NCI-H1417 (cell line): ENCODE measurements at places on chromosomes 6 and 20.

DNA sequence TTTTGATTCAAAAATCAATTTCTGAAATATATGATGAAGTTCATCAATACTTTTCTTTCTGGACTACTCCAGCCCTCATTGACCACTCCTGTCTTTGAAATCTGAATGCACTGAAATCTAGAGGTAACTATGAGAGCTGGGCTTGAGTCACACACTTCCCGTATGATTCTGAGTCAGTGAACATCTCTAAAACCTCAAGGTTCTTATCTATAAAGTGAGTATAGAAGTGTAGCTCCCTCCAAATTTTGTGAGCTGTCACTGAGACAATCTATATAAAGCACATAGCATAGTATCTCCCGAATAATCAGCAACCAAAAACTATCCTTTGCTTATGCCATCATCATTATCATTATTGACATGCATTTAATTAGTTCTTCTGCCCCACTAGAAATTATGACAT lies 182.4 kb downstream of the TSHZ2 start:
- DNase-seq, result no peak

DNA sequence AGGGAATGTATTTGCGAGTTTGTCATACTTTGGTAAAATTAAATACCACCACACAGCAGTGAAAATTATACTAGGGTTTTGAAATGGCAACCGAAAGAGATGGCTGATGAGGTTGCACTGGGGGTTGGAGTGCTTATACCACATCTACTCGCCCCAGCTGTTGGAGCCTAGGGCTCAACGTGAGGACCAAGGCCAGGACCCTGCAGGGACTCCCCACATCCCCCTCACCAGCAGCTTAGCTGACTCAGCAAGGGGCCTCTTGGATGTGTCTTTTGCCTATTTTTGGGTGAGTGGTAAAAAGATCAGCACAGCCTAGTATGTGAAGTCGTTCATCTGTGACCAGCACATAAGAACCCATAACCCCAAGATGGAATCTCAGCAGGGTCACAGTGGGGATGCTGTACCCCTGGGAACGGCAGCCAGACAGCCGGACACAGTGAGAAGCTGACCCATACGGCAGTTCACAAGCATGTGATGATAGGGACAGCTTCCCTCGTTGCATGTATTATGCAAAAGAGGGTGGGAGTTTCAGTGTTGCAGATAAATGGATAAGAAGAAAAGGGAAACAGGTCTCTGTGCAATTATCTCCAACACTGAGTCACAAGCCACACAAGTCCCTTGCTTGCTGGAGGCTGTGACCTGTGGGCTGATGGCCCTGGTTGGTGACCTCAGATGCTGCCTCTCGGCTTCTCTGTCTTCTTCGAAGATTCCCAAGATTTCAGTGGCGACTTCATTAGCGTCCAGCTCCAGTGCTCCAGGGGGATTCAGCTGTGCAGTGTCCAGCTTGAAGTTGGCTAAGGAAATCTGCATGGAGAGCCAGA lies 20.9 kb upstream of the SPO11 start:
- no peak for DNase-seq

GRCh38 chr6:112204350-112204706 lies 50.0 kb downstream of the LAMA4 start:
- no peak for DNase-seq

- DNase-seq, result no peak
These were observed 846.4 kb upstream of the EYS start for GRCh38 chr6:66553441-66553840.

DNA sequence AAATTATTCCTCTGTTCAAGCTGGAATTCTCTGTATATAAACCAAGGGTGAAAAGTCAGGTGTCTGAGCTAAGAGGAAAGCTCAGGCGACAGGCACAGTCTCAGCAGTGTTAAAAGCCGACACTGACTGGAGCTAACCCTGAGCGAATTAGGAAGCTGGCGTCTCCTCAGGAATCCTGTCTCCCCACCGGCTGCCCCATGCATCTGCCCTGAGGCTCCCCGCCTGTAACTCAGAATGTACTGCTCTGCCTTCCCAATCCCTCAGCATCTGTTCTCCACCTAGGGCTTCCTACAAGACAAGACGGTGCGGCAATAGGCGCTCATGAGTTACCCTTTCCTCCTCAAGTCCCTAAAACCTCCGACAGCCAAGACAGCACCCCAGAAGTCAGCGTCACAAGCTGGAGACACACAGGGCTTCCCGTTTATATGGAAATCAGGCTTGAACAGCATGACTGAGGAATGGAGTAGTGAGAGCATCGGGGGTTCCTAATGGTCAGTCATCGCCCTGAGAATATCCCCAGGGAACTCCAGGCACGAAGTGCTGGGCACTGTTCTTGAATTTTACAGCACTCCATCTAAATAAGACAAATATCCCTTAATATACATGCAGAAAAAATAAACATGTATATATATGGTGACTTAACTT lies 33.5 kb downstream of the WDR27 start:
- no peak for DNase-seq

- no peak for DNase-seq
These were observed 60.2 kb downstream of the ASXL1 start for GRCh38 chr20:32418376-32418775.

- no peak for DNase-seq
These were observed 24.1 kb downstream of the TTK start for GRCh38 chr6:80028589-80028988.

DNA sequence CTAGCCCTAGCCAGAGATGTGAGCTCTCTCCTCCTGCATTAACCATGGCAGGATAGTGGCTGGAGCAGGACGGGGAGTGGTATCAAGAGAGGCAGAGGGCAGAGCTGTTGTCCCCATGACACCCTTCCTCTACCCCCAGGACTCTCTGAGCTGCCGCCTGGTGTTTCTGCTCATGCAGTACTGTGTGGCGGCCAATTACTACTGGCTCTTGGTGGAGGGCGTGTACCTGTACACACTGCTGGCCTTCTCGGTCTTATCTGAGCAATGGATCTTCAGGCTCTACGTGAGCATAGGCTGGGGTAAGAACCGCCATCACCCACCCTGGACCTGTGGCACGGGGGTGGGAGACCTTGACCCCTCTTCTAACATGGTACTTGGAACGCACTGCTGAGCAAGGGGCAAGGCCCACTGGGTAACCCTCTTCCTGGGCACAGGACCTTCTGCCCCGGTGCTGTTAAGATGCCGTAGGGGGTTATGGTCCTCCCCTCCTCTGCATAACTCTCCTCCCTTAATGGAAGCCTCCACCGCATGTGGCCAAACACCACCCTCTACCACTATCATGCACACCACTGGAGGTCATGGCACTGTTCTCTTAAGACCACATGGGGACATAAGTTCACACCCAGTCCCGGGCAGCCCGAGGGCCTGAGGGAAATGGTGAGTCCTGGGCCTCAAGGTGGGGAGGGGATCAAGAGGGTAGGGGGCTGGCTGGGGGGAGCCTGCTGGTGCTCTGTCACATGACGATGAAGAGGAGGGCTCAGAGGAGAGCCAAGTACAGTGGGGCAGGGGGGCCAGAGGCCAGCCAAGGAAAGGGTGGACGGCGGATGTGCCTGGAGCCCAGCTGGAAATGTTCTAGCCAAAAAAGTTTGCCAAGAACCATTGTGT lies 25.1 kb downstream of the GLP1R start:
- DNase-seq, result no peak

DNA sequence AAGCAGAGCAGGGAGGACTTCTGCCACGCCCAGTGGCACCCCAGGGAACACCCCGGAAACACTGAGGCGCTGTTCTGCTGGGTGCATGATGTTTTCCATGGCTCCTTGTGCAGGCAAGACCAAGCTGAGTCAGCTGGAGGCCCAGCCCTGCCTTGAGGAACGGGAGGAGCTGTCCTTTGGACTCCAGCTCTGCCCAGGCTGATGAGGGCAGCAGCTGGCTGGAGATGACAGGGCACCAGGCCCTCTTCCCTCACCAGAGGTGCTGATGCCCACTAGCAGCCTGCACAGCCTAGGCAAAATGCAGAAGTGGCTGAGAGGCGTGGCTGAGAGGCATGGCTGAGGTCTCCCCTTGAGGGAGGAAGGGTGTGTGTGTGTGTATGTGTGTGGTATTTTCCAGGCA lies 2.4 kb downstream of the C6orf132 start:
- DNase-seq, result no peak

GRCh38 chr20:46132705-46133120 lies 14.6 kb downstream of the CD40 start:
- peak; percentile 73 for DNase-seq

GRCh38 chr20:64223526-64224067 lies 32.0 kb upstream of the PCMTD2 start:
- DNase-seq, result peak; percentile 12

DNA sequence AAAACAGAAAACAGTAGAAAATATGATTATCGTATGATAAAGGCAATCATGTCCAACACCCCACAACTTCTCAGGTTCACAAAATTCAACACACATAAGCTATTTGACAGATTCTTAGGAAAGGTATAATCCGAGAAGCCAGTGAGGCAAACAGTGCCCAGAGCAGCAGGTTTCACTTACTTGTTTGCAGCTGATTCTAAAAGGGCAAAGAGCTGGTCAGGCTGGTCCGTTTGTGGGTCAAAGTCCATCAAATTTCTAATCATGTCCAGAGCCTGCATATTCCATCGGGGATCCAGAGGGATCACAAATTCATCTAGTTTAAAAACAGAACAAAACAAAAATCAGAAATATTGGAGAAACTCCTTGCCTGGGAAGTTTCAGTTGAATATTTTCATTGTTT lies 69.8 kb upstream of the LYRM2 start:
- no peak for DNase-seq

DNA sequence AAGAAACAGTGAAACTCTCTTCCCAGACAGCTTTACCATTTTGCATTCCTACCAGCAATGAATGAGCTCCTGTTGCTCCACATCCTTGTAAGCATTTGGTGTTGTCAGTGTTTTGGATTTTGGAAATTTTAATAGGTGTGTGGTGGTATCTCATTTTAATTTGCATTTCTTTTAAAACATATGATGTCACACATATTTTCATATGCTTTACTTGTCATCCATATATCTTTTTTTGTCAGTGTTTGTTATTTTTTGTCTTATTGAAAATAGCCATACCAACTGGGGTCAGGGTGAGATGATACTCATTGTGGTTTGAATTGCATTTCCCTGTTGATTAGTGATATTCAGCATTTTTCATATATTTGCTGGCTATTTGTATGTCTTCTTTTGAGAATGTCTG lies 119.5 kb upstream of the FOXA2 start:
- no peak for DNase-seq

- no peak for DNase-seq
These were observed 21.2 kb upstream of the ASXL1 start for GRCh38 chr20:32336918-32337347.

GRCh38 chr6:41560431-41561192 lies 14.4 kb downstream of the FOXP4 start:
- no peak for DNase-seq

DNA sequence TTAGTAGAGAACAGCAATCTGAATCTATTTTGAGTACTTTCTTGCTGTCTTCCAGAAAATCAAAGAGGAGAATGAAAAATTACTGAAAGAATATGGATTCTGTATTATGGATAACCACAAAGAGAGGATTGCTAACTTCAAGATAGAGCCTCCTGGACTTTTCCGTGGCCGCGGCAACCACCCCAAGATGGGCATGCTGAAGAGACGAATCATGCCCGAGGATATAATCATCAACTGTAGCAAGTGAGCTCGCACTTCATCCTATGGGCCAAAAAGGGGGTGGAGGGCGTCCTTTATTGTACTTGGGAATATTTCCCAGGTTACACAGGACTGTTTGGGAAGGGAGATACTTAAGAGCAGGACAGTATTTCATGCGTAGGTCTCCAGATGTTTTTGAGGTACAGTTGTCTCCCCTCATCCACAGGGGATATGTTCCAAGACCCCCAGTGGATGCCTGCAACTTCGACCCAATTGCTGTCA lies 37.3 kb upstream of the PLCG1 start:
- DNase-seq, result no peak

GRCh38 chr6:98487612-98488011 lies 346.8 kb upstream of the POU3F2 start:
- peak; percentile 9 for DNase-seq

DNA sequence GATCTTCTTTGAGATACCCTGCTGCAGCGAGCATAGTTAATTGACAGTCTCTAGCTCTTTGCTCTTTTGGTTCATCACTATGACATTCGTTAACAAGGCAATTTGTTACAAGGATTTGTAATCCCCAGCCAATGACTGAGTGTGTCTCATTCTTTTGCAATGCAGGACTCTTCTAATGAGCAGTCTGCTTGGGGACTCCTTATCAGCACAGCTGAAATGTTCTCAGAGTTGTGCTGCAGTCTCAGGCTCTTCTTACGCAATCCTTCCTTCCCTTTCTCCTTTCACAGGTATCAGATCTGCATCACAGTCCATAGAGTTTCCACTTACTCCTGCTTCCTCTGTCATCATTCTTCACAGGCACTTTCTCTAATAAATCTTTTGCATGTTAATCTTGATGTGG lies 161.2 kb upstream of the OGFRL1 start:
- no peak for DNase-seq

- DNase-seq, result no peak
These were observed 32.8 kb upstream of the NTSR1 start for GRCh38 chr20:62675877-62676260.

DNA sequence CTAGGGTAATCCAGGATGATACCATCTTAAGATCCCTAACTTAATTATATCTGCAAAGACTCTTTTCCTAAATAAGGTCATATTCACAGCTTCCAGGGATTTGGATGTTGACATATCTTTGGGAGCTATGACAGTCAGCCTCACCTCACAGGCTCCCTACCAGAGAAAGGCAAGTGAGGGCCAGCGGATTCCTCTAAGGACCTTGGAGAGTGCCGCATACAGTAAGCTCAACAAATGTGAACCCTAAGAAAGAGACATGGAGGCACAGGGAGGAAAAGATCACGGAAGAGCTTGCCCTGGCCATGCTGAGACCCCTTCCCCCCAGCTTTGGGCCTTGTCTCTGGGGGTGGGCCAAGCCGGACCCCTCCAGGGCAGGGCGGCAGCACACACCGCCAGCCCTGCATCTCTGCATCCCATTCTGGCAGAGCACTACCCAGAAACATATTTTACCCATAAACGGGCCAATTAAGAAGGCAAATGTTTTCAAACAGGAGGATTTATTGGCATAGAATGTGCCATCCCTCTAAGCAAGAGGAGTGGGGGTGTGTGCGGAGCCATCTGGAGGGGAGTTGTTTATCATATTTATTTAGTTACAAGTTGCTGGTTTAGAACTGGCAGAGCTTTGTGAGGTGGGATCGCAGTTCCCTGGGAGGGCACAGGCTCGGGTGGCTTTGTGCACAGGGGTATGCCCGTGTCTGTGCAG lies 55.4 kb downstream of the CHMP4B start:
- no peak for DNase-seq

DNA sequence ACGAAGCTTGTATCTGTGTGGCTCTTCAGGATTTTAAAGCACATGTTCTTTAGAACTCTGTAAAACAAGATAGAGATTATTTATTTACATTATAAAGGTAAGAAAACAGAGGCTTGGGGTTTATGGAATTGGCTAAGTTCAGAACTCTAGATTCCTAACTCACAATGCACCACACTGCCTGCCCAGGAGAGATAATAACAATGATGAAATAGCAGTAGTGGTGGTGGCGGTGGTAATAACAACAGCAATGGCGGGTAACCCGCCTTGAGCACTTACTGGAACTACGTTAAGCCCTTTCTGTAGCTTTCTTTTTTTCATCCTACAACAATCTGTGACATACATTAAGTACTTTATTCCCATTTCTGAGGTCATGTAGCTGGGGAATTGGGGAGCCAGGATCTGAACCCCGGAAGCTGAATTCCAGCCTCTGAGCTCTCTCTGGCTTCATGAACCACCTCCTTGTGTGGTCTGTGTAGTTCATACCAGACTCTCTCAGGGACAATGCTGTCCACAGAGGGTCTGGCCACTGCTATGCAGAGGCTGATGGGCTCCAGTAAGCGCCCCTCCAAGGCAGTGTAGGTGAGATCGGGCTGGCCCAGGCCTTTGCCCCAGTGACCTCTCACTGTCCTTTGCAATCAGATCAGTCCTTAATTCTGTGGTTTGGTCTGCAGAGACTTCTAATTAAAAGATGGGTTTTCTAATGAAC lies 260.9 kb downstream of the SLC24A3 start:
- no peak for DNase-seq
